ENCODE measurements at places on chromosomes 11 and 22. TPM values are rescaled to one million over a fixed set of nuclear protein-coding genes. Genes with fewer than 3 reads are reported as not detected.

C11orf91 gene
- polyA plus RNA-seq, result 0.14 TPM

DNA sequence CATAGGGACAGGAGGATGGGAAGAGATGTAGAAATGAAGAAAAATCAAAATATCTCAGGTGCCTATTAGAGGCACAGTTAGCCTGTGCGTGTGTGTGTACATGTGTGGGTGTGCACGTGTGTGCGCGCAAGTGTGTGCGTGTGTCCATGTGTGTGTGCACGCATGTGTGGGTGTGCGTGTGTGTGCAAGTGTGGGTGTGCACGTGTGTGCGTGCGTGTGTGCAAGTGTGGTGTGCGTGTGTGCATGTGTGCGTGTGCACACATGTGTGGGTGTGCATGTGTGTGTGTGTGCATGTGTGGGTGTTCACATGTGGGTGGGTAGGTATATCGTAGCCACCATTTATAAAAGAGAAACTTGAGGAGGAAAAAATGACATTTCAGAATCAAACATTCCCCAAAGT is 9.4 kb downstream of the CRYBB2 start:
- no peaks in the 10 kb centered on the region for H3K4me1 ChIP-seq
- DNase-seq, result no peak
- no peaks in the 10 kb centered on the region for H3K27me3 ChIP-seq
- no peak overlapping the region for H3K4me3 ChIP-seq
- H3K27ac ChIP-seq, result no peak overlapping the region
- H3K36me3 ChIP-seq, result no peaks in the 10 kb centered on the region

USP35 gene
- polyA plus RNA-seq, result 13.1 TPM

GRCh38 chr11:126310200-126310991 is 6.5 kb downstream of the DCPS start:
- no peak overlapping the region for H3K4me3 ChIP-seq
- H3K27me3 ChIP-seq, result no peaks in the 10 kb centered on the region
- peaks cover 23% of the 10 kb centered on the region for H3K36me3 ChIP-seq

DNA sequence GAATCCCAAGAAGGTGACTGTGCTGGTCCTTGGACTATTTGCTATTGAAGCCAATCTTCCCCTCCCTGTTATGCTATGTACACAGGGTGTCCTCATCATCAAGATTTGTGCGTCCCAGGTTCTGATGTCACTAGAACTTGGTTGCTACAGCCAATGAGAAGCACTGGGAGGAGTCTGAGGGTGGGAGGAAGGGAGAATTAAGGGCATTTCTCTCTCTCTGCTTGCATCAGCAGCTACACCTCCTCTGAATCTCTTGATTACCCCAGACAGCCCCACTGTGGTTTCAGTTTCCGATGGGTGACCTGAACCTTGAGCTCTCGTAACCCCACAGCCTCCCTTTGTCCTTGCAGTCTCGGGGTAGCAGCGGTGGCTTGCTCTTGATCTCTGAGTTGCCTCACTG is 212.4 kb upstream of the SESN3 start:
- H3K36me3 ChIP-seq, result no peaks in the 10 kb centered on the region
- peaks cover 5% of the 10 kb centered on the region for H3K4me1 ChIP-seq
- no peak overlapping the region for H3K4me3 ChIP-seq
- H3K27me3 ChIP-seq, result no peaks in the 10 kb centered on the region
- no peak for DNase-seq

GRCh38 chr22:41217553-41218157 is 12.5 kb downstream of the L3MBTL2 start:
- H3K27ac ChIP-seq, result peak overlapping the region; percentile 86
- H3K27me3 ChIP-seq, result no peaks in the 10 kb centered on the region
- DNase-seq, result no peak
- peaks cover 36% of the 10 kb centered on the region for H3K36me3 ChIP-seq
- peaks cover 24% of the 10 kb centered on the region for H3K4me1 ChIP-seq

GRCh38 chr11:14554959-14555358 is 34.8 kb upstream of the PSMA1 start:
- peak; percentile 63 for DNase-seq
- no peak overlapping the region for H3K4me3 ChIP-seq
- no peaks in the 10 kb centered on the region for H3K27me3 ChIP-seq

CCDC73 gene
- 0.25 TPM for polyA plus RNA-seq

FAM118A gene
- polyA plus RNA-seq, result 43.8 TPM

DNA sequence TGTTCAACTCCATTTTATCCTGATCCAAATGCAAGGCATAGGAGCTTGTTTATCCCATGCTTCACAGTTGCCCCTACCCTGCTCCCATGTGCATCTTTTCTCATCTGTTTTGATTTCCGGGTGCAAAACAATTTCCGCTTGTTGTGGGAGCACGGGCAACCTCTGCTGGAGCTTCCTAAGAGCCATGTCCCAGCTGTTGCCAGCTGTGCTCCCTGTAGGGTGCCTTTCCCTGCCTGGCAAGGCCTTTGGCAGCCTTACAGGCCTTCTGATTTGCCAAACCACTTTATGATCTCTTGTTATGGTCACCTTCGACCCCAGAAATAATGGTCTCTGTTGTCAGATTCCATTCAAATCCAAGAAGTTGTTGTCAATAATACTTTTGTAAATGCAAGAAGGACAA is 1038.5 kb downstream of the OPCML start:
- DNase-seq, result no peak
- no peaks in the 10 kb centered on the region for H3K27me3 ChIP-seq
- H3K4me3 ChIP-seq, result no peak overlapping the region
- no peaks in the 10 kb centered on the region for H3K4me1 ChIP-seq
- H3K27ac ChIP-seq, result no peak overlapping the region
- no peaks in the 10 kb centered on the region for H3K36me3 ChIP-seq

DNA sequence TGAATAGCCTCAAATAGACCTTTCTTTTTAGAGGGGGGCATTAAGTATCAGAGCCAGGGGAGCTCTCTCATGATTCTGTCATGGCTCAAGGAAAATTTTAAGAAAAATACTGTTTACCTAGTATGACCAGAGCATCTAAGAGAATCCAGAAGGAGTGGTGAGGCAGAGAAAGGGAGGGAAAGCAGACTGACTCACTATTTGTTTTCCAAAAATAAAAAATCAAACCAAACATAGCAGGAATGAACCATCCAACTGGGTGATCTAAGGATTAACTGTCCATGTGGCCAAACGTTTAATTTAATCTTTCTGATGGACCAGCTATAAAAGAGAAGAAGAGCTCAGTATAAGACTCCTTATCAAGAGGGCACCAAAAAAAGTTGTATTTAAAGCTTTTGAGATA is 70.8 kb downstream of the GAB2 start:
- DNase-seq, result no peak
- no peak overlapping the region for H3K4me3 ChIP-seq
- no peaks in the 10 kb centered on the region for H3K36me3 ChIP-seq
- peaks cover 31% of the 10 kb centered on the region for H3K4me1 ChIP-seq

GRCh38 chr22:36737776-36738175 is 34.2 kb upstream of the CACNG2 start:
- no peak overlapping the region for H3K27ac ChIP-seq
- DNase-seq, result no peak
- H3K27me3 ChIP-seq, result no peaks in the 10 kb centered on the region
- H3K36me3 ChIP-seq, result no peaks in the 10 kb centered on the region
- H3K4me1 ChIP-seq, result no peaks in the 10 kb centered on the region
- H3K4me3 ChIP-seq, result no peak overlapping the region

RANBP1 gene
- 78.9 TPM for polyA plus RNA-seq

DNA sequence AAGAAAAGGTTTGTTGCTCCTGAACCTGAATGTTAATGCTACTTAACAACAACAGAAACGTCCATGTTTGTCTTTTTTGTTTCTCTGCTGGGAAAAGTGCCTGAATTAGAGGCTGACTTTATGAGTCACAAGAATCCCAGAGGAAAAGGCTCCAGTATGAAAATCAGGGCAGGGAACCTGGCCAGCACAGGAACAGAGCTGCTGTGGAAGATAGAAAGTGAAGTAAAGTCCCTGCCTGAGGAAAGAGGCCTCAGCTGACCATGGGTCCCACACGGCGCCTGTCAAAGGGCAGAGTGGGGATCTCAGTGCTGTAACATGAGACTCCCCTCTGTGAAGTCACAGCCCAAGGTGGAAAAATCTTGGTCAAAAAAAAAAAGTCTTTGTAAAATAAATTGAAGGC is 632.3 kb upstream of the CCDC90B start:
- no peak overlapping the region for H3K4me3 ChIP-seq
- no peaks in the 10 kb centered on the region for H3K4me1 ChIP-seq
- no peaks in the 10 kb centered on the region for H3K27me3 ChIP-seq
- no peaks in the 10 kb centered on the region for H3K36me3 ChIP-seq

DNA sequence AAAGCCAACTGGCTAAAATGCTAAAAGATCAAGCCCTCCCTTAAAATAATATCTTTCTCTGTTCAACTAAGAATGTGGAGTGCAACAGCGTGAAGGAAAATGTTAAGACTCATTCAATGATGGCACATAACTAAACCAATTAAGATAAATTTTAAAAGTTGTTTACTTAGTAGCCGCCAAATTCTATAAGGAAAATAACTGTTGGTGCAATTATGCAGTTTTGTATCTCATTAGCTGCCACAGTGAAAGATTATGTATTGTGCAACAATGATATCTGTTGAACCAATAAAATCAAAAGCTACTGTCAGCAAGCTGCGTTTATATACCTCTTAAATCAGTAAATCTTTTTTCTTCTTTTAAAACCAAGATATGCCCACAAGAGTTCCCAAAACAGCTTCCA is 55.5 kb downstream of the SIK3 start:
- no peak for DNase-seq
- no peaks in the 10 kb centered on the region for H3K27me3 ChIP-seq
- no peak overlapping the region for H3K4me3 ChIP-seq

DNA sequence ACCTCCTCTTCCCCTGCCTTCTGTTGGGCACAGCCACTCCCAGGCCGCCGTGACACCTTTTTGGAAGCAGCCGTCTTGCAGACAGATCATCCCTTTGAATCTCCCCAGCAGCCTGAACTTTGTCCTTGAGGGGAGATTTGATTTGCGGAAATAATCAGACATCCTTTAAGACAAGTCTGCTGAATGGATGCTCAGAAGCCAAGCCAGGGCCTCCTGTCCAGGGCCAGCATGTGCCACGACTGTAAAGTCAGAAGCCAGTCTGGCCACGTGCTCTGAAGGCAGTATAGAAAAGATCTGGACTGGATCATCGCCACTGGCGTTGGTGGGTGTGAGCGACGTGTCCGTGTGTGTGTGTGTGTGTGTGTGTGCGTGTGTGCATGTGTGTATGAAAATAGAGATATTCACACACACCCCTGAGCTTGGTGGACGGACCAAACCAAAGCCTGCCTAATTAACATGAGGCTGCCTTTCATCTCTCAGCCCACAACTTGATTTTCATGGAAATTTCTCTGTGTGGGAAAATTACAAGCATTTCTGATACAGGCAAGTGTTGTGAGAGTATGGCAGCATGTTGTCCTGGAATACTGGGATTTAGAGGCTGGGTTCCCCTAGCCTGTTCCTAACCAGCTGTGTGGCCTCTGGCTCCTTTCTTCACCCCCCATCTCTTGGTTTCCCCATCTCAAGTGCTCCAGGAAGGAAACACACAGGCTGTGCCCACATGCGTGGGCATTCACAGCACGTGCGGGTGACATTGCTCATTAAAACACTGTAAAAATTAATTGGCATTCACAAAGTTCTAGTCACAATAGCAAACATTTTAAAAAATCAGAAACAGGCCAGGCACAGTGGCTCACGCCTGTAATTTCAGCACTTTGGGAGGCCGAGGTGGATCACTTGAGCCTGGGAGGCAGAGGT is 61.8 kb upstream of the WNT7B start:
- peaks cover 27% of the 10 kb centered on the region for H3K27me3 ChIP-seq
- no peak overlapping the region for H3K4me3 ChIP-seq
- no peaks in the 10 kb centered on the region for H3K36me3 ChIP-seq
- DNase-seq, result no peak

DNA sequence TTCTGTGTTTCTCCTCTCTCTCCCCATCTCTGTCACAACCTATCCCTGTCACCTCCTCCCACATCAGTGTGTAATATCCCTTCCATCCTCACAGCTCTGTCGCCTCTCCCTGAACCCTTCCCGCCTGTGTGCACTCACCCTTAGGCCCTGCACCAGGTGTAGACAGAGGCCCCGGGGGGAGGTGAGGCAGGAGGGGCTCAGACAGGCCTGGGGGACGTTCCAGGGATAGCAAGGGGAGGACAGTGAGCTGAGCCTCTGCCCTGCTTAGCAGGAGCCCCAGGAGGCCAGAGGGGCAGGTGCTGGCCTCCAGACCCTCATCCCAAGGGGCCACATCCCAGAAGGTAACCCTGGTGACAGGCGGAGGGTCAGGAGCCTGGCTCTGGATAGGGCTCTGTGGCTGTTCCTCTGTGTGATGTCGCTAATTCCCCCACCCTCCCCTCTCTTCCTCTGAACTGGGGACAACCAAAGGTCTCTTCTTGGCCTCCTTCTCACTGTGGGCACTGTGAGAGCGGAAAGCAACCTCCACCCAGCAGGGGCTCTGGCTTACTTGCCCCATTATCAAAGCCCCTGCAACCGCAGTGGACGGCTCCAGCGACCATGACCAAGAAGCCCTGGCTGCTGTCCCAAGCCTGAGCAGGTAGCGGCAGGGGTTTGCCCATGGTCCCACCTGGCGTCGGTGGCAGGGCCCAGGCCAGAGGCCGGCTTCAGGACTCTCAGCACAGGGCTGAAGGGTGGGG is 35.7 kb downstream of the KCNJ4 start:
- no peaks in the 10 kb centered on the region for H3K4me1 ChIP-seq
- H3K4me3 ChIP-seq, result no peak overlapping the region
- no peak for DNase-seq
- H3K36me3 ChIP-seq, result no peaks in the 10 kb centered on the region
- H3K27me3 ChIP-seq, result no peaks in the 10 kb centered on the region

DNA sequence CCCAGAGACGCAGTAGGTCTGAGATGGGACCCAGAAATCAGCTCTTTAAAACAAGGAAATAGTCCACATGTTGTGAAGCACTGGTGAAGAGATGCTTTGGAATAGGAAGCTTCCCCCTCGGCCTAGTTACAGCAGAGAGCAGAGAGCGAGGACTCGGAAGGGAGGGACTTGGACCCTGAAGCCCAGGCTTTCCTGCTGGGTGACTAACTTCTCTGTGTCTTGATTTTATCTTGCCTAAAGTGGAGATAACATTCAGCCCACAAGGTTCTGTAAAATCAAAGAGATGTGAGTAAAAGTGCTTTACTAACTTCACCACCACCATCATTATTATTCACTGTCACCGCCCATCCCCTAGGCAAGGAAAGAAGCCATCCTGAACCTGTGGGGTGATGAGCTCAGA is 58.4 kb downstream of the THAP12 start:
- no peak overlapping the region for H3K4me3 ChIP-seq
- no peak for DNase-seq
- peaks cover 7% of the 10 kb centered on the region for H3K4me1 ChIP-seq
- H3K36me3 ChIP-seq, result no peaks in the 10 kb centered on the region
- H3K27ac ChIP-seq, result no peak overlapping the region

- no peak overlapping the region for H3K4me3 ChIP-seq
- no peak overlapping the region for H3K27ac ChIP-seq
- DNase-seq, result peak; percentile 74
- no peaks in the 10 kb centered on the region for H3K36me3 ChIP-seq
- peaks cover 45% of the 10 kb centered on the region for H3K27me3 ChIP-seq
- peaks cover under 1% of the 10 kb centered on the region for H3K4me1 ChIP-seq
Measured at GRCh38 chr11:130431331-130431773, 2.9 kb upstream of the ADAMTS8 start.

APOL3 gene
- 42.6 TPM for polyA plus RNA-seq

GRCh38 chr11:27085605-27086004 is 45.0 kb downstream of the BBOX1 start:
- H3K27me3 ChIP-seq, result no peaks in the 10 kb centered on the region
- no peaks in the 10 kb centered on the region for H3K4me1 ChIP-seq
- H3K36me3 ChIP-seq, result no peaks in the 10 kb centered on the region

- H3K36me3 ChIP-seq, result no peaks in the 10 kb centered on the region
- H3K4me1 ChIP-seq, result peaks cover 11% of the 10 kb centered on the region
- no peaks in the 10 kb centered on the region for H3K27me3 ChIP-seq
- no peak overlapping the region for H3K27ac ChIP-seq
- H3K4me3 ChIP-seq, result no peak overlapping the region
Measured at GRCh38 chr11:71933141-71933933, 4.5 kb downstream of the RNF121 start.
